NB4 (cell line): ENCODE measurements at places on chromosomes 3 and 15.
A peak's percentile ranks its signal among the peaks of the same experiment; 100 is the strongest.

GRCh38 chr3:98817547-98818041, 54.5 kb downstream of the ST3GAL6 start:
- peak; percentile 52 for DNase-seq

GRCh38 chr3:194756460-194756779, 70.7 kb downstream of the FAM43A start:
- DNase-seq, result no peak

DNA sequence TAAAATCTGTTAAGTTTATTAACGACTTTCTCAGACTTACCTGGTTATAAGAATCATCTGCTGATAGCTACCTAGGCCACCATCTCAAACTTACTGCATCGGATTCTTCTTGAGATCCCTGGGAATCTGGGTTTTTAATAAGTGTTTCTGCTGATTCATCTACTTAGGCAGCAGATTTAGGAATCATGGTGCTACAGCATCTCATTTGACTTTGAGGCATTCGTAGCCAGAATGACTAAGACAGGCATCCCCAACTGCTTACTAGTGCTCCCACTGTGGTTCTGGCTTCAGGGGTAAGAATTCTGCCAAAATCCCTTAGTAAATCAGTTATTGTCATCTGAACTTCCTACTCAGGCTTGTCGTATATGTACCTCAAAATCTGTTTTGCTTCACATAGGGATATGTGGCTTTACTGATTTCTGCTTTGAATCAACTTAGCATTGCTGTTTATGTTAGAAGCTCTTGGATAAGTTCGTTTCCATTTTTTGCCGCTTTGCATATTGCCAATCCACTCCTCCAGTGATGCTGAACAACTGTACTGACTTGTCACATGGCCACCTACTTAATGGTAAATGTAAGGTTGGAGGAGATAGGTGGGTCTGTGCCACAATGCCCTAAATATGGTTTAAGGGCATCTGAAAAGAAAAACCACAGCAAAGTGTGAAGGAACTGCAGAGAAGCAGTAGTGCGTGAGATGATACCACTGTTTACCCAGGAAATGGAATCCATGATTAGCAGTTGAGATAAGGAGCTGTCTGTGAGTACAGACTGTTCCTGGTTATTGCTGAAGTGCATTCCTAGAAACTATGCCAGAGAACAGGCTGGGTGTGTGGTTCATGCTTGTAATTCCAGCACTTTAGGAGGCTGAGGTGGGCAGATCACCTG, 60.3 kb downstream of the MAP6D1 start:
- DNase-seq, result no peak

DNA sequence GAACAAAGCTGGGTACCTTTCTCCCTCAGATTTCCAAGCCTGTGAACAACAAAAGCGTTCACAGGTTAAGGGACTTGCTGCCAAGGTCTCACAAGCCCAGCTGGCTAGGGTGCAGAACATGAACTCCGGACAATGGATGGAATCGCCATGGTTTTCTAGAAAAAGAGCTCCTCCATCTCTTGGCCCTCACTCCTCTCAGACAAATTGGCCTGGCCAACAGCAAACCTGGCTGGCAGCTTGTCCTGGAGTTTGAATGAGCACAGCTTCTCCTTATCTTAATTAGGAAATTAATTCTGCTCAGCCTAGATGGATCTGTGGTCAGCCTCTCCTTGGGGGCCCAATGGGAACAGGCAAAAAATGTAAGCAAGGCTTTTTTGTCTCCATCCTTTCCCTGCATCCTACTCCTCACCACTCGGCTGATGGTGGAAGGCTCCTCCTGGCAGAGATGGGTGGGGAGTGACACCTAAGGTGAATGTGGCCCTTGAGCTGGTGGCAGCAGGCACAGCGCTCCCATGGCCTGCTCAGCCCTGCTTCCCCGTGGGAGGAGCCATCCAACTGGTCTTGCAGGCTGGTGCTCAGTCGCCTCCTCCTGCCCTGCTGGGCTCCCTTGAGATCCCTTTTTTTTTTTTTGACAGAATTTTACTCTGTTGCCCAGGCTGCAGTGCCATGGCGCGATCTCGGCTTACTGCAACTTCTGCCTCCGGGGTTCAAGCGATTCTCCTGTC, 5.8 kb downstream of the KLHL25 start:
- DNase-seq, result peak; percentile 40

- no peak for DNase-seq
Observed at GRCh38 chr3:128432301-128432970, 34.3 kb downstream of the DNAJB8 start.

DNA sequence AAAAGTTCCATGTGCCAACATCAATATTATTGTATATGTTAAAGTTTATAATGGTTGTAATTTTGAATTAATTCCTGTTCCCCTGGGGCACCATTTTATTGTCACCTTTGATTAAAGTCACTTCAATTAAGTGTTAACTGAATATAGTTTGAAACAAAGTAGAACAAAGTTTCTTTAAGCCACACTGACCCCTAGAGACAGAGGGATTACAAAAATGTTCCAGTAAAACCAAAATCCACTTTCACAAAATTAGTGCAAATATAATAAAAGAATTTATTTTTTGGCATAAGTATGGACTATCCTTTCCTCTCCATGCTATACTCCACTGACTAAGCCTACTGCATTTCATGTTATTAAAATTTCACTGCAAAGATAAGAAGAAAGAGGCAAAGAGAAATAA, 123.9 kb downstream of the ZMAT3 start:
- no peak for DNase-seq

GRCh38 chr3:123678108-123678511, 93.3 kb upstream of the HACD2 start:
- DNase-seq, result no peak

- no peak for DNase-seq
Observed at GRCh38 chr3:108096532-108097321, 5.9 kb upstream of the CD47 start.

DNA sequence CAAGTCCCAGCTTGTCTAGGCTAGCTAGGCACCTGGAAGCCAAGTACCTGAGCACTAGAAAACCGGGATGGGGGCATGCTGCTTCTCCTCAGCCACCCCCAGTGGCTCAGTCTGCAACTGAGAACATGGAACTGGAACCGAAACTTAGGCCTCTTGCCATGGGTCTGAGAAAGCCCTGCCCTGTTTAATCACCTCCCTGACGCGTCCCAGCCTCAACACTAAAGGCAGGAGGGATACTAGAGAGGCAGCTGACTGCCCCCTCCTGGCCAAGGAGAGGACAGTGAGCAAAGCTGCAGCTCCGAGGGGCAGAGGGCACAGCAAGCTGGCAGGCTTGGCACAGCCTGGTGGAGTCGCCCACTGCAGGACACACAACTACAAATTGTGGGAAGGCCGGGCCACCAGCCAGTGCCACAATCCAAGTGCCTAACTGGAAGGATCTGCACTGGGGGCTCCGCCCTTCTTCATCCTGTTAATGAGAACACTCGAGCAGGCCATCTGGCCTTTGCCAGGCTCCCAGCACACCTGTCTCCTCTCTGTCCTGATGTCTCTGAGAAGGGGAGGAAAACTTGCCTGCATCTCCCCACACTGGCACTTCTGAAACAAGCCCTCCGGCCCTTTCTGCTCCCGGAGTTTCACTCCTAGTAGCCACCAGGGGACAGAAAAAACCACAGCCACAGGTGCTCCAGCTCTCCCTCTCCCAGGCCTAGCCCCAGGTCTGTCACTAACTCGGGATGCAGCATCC, 53.7 kb downstream of the BDH1 start:
- DNase-seq, result peak; percentile 75

DNA sequence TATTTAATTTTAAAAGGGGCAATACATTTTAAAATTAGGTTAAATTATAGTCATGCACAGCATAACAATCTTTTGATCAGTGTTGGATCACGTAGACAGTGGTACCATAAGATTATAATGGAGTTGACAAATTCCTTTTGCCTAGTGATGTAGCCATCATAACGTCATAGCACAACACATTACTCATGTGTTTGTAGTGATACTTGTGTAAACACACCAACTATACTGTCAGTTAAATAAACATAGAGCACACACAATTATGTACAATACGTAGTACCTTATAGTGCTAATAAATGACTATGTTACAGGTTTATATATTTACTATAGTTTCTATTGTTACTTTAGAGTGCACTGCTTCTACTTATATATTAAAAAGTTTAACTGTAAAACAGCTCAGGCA, 31.2 kb downstream of the FOXB1 start:
- no peak for DNase-seq

GRCh38 chr3:72157748-72158638, 373.0 kb upstream of the PROK2 start:
- no peak for DNase-seq

DNA sequence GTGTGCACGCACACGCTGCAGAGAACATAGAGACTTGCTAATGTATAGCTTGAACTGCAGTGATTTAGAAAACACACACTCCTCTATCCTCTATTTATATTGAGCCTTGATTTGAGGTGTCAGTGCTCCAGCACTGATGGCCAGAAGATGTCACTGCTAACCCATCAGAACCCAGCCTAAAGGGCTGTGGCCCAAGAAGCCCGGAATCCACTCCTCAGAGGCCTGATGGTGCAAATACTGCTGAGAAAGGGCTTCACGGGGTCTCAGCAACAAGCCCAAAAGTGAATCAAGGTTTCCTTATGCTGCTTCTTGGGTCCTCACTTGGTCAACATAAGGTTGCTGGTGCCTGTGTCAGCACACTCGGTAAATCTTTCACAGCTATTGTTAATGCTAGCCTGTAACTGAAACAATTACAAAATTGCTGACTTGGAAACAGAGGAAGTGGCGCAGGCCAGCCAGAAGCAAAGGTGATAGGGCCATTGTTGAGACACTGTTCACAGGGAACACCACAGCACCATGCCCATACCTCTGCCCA, 60.3 kb downstream of the HEG1 start:
- DNase-seq, result peak; percentile 65

DNA sequence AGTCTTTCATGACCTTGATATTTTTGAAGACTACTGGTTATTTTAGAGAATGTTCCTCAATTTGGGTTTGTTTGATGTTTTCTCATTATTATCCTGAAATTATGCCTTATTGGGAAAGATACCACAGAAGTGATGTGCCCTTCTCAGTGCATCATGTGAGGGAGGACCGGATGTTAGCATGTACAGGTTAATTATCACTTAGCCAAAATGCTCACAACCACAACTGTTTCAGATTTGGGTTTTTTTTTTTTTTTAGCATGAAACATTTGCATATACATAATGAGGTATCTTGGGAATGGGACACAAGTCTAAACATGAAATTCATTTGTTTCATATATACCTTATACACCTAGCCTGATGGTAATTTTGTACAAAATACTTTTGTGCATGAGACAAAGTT, 59.8 kb downstream of the PIK3R4 start:
- DNase-seq, result no peak

DNA sequence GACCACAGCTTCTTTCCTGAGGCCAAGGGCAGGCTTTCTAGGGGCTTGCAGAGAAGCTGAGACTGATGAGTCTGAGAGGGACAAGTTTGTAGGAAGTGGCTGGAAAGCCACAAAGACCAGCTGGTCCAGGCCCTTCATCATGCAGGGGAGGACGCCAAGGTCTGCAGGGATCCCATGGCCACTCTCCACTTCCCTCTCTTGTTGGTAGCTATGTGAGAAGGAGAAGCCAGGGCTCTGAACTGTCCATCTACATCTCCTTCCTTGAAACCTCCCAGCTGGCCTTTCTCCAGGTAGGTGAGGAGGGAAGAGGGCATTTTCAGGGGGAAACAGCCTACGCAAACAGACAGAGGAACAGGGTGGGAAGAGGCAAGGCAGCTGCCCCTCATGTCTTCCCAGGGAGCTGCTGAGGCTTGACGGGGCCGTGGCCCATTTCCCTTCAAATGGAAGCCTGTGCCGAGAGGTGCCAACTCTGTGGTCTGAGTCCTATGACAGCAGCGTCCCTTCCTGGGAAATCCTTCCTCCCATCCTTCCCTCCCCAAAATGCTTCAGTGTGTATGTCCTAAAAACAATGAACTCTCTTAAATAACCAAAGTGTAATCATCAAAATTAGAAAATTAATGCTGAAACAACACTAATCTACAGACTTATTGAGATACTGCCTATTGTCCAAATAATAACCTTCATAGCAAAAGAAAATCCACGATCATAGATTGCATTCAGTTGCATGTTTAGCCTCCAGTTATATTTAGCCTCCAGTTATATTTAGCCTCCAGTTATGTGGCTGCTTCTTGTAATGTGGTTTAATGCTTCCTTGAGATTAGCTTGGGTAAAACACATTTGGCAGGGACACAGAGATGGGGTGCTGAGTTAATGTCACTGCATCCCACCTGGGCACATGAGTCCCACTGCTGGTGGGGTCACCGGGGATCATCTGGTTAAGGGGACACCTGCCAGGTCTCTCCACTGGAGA, 36.0 kb downstream of the GNB5 start:
- peak; percentile 67 for DNase-seq

- peak; percentile 9 for DNase-seq
Observed at GRCh38 chr15:52440414-52440813, 88.3 kb downstream of the MYO5A start.

DNA sequence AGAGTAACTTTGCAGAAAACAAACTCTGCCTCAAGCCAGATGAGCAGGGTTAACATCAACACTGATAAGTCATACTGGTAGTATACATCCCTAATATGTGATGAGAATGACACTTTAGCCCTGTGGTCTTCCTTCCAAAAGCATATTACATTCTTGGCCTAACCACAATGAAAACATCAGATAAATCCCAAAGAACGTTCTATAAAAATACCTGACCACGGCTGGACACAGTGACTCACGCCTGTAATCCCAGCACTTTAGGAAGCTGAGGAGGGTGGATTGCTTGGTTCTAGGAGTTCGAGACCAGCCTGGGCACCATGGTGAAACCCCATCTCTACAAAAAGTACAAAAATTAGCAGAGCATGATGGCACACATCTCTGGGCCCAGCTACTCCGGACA, 4.7 kb downstream of the TMCC1 start:
- no peak for DNase-seq

DNA sequence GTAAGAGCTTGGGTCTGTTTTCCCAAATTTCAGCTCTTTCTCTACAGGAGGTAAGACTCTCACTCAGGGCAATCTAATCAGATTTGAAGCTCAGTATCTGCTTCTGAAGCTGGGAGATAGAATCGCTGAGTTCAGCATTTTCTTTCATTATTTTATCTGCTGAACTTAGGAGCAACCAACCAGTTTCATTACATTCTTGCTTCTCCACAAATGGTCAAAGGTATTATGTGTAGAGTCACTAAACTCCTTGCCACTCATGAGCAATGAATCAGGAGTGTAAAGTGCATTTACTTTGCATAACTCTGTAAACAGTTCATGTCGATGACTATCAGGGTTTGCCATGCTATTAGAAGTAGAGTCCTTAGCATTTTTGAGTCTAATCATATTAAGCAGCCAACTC, 249.4 kb downstream of the CHL1 start:
- DNase-seq, result no peak
